ENCODE measurements at places on chromosomes 7 and 10.

- no peak for DNase-seq
Observed at GRCh38 chr7:24972991-24973390, 7.0 kb downstream of the OSBPL3 start.

DNA sequence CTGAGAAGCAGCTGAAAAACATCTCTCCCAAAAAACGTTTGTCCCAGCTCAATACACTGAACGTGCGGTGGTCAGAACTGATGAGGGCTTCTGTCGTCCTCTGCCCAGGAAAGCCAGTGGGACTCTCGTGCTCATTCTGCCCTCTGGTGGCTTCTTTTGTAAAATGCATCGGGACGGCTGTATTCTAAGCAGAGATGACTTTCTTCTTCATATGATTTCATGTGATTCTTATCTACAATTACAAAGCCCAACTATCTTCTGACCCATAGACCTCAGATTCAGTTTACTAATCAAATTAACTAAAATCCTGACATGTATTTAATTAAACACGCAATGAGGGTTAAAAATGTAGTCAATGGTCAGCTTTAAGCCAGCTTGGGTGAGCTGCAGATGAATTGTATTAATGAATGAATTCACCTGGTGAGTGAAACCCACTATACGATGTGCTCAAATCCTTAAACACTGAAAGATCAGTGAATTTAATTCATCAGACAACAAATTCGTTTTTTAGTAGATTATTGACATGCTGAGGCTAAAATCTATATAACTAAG, 117.6 kb upstream of the FAM204A start:
- DNase-seq: peak; percentile 54

GRCh38 chr7:543501-544337, 24.1 kb upstream of the PDGFA start:
- no peak for DNase-seq

DNA sequence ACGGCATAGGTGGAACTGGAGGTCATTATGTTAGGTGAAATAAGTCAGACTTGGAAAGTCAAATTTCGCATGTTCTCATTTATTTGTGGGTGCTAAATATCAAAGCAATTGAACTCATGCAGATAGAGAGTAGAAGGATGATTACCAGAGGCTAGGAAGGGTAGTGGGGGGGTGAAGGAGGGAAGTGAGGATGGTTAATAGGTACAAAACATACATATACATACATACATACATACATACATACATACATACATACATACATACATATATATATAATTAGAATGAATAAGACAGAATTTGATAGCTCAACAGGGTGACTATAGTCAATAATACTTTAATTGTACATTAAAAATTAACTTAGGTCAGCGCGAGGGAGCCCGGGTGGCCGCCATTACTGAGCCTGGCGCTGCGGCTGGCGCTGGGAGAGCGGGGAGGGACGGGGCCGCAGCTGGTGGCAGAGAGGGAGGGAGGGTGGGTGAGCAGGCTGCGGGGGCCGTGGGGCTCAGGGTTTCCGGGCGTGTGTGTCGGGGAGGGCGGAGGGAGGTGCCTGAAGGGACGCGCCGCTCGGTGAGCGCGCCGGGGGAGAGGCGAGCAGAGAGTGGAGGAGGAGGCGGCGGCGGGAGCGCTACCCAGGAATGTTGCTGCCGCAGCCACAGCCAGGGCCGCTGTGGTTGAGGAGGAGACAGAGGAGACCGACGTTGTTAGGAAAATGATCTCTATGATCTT, 85.8 kb upstream of the EGFR start:
- no peak for DNase-seq

- no peak for DNase-seq
Observed at GRCh38 chr10:71161425-71161824, 50.9 kb upstream of the UNC5B start.

- DNase-seq: no peak
Observed at GRCh38 chr7:78232806-78233205, 434.2 kb downstream of the PHTF2 start.

DNA sequence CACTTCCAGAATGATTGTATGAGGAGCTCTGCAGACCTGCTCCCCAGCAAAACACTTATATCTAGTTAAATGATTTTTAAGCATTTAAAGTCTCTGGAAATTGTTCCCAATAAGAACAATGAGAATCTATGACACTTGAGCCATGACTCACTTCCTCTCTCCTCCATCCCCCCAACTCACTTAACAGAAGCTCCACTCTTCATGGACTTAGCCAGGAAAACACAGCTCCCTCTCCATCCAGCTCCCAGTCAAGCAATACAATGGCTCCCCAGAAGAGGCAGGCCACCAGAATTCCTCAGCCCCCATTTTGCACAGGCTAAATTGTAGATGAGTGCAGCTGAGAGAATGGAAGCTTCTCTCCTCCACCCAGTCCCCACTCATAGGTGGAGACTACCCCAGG, 27.0 kb downstream of the AOC1 start:
- DNase-seq: no peak

- DNase-seq: no peak
Observed at GRCh38 chr7:150311146-150311545, 12.0 kb upstream of the LRRC61 start.

DNA sequence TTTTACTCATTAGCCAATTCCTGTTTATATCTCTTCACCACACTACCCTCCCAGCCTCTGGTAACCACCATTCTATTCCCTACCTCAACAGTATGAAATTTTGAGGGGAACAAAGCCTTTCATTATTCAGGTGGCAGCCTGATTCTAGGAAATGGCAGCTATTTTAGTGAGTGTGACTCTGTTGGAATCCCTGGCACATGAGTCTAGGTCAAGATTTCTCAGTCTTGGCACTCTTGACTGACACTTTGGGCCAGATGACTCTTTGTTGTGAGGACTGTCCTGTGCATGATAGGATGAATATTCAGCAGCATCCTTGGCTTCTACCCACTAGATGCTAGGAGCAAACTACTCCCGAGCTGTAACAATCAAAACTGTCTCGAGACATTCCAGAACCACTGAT, 322.8 kb upstream of the PHYHIPL start:
- no peak for DNase-seq

- DNase-seq: no peak
Observed at GRCh38 chr10:4909118-4909517, 54.1 kb upstream of the AKR1C1 start.

DNA sequence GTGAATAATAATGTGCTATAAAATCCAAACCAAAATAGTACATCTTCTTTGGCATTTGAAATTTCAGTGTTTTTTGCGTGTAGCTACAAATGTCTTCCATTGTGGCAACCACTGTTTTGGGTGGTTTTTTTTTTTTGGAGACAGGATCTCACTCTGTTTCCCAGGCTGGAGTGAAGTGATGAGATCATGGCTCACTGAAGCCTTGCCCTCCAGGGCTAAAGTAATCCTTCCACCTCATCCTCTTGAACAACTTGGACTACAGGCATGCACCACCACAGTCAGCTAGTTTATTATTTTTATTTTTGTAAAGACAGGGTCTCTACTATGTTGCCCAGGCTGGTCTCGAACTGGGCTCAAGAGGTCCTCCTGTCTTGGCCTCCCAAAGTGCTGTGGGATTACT, 455.1 kb downstream of the AUTS2 start:
- DNase-seq: no peak

- no peak for DNase-seq
Observed at GRCh38 chr7:147803606-147804005, 787.0 kb upstream of the C7orf33 start.

GRCh38 chr7:151404216-151405011, 5.4 kb downstream of the WDR86 start:
- no peak for DNase-seq

DNA sequence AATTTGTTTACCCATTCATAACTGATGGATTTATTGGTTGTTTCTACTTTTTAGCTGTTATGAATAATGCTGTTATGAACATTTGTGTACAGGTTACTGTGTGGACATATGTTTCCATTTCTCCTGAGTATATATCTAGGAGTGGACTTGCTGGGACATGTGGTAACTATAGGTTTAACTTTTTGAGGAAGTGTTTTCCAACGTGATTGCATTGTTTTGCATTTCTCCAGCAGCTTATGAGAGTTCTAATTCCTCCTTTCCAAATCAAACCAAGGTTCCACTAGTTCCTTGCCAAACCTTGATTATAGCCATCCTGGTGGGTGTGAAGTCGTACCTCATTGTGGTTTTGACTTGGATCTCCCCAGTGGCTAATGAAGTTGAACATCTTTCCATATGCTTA, 2.6 kb upstream of the PRF1 start:
- no peak for DNase-seq

- DNase-seq: no peak
Observed at GRCh38 chr10:24669285-24669852, 54.3 kb downstream of the ARHGAP21 start.

- peak; percentile 30 for DNase-seq
Observed at GRCh38 chr10:61987951-61988379, 86.5 kb downstream of the ARID5B start.

- no peak for DNase-seq
Observed at GRCh38 chr7:40643664-40644063, 508.9 kb downstream of the SUGCT start.

DNA sequence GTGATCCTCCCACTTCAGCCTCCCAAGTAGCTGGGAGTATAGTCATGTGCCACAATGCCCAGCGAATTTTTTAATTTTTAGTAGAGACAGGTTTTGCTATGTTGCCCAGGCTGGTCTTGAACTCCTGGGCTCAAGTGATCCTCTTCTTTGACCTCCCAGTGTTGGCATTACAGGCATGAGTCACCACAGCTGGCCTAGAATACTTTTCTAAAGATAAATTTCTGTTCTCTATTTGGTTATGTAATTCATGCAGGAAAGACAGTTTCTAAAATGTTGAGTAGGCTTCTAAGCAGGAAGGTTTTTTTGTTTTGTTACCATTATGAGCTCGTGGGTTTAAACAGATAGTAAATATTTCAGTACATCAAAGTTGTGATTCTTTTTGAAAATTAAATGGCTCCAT, 5.0 kb downstream of the RBAK start:
- no peak for DNase-seq

- DNase-seq: no peak
Observed at GRCh38 chr7:157685430-157686284, 348.9 kb downstream of the DNAJB6 start.

- DNase-seq: no peak
Observed at GRCh38 chr7:73954181-73954580, 73.8 kb upstream of the ELN start.

DNA sequence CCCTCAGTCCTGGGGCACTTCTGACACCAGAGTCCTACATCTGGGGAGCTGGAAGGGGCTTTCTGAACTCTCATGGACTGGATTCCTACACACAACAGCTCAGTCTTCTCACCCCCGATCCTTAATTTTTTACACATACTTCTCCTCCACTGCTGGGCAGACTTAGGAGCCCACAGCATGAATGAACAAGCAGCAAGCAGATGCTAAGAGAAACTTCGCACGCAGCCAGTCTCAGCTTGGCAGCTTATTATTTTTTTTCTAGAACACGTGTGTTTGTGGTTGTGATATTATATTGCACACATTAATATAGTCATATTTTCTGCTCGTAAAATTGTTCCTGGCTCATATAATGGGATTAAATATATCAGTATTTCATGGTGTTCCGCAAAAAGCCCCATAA, 50.9 kb upstream of the LOXL4 start:
- no peak for DNase-seq

- peak; percentile 76 for DNase-seq
Observed at GRCh38 chr10:30534465-30535144, 94.9 kb downstream of the LYZL2 start.

GRCh38 chr10:14664345-14664744, 110.4 kb downstream of the FAM107B start:
- DNase-seq: no peak

DNA sequence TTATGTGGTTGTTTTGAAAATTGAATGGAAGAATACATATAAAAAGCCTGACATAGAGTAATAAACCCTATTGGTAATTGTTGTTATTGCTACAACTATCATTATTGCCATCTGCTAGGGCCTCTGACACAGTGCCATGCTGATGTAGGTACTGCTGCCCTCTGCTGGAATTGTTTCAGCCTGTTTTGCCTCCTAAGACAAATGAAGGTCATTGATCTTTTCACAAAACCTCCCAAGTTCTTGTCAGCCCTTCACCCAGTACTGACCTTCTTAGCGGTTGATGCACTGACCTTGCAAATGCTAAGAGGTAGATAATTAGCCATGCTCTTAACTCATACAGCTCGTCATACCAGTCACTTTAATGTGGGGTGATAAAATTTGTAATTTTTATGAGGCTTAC, 975.2 kb downstream of the SORCS1 start:
- DNase-seq: no peak

- DNase-seq: no peak
Observed at GRCh38 chr7:2476776-2477446, 713 bp upstream of the GRIFIN start.

DNA sequence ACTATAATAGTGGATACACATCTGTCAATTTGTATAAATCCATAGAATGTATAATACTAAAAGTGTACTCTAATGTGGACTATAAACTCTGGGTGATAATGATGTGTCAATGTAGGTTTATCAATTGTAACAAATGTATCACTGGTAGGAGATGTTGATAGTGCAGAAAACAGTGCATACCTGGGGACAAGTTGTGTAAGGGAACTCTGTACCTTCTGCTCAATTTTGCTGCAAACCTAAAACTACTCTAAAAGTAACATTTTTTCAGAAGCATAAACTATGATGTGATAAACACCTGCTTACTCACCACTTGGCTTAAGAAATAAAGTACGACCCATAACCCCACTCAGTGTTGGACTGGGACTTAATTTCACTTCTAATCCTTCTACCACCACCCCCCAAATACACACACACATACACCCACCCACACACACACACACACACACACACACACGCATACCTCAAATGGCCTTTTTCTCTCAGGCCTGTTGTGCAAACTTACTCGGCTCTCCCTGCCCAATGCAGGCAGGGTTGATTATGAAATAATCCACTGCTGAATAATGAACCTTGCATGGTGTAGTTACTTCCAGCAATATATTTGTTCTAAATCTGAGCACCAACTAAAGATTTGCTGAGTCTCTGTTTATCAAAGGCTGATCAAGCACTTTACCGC, 154.1 kb upstream of the KMT2E start:
- no peak for DNase-seq

GRCh38 chr7:132516042-132516840, 60.0 kb downstream of the PLXNA4 start:
- no peak for DNase-seq

GRCh38 chr7:108985037-108985436, 415.4 kb downstream of the DNAJB9 start:
- no peak for DNase-seq

DNA sequence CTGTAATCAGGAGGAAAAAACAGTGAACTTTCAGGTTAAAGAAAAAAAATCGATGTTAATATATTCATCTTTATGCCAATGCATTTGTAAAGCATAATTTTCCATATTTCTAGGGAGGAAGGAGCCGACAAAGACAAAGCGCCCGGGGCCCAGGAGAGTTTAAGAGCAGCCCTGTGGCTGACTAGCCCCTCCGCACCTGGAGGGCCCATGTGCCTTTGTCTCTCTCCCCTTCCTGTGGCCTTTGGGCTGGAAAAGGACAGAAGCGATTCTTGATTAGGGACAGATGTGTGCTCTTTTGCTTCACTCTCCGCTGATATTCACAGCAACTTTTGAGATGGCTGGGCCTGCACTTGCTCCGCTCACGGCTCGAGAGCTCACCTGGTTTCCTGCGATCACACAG, 23.1 kb downstream of the DDC start:
- DNase-seq: no peak
